Esophagus mucosa (tissue), 1 donor: ENCODE measurements at places on chromosomes 6 and 20. TPM values are rescaled to one million over a fixed set of nuclear protein-coding genes. Genes with fewer than 3 reads are reported as not detected.
A peak's percentile ranks its signal among the peaks of the same experiment; 100 is the strongest.

MYL9 gene
- 28.8 TPM for total RNA-seq

DNA sequence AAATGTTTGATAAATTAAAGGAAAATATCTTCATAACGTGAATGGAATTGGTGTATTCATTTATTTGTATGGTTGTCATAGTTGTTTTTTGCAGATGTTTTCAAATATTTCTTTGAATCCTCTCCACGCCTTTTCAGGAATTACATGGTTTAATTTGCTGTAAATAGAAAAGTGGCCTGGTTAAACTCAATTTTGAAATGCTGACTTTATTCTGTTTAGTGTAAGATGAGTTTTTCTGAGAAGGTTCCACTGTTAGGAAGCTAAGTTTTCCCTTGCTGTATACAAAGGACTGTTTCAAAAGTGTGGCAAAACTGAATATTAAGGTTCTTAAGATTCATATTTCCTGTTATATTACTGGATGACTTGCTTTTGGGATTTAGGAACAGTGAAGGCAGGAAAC, 503 bp upstream of the ZC2HC1B start:
- ATAC-seq = no peak

GRCh38 chr6:137871831-137872454, 4.9 kb downstream of the TNFAIP3 start:
- ATAC-seq = no peak

- ATAC-seq = no peak
Measured at GRCh38 chr20:49699200-49699992, 14.3 kb downstream of the B4GALT5 start.

NKX2-4 gene
- not detected for total RNA-seq

- ATAC-seq = no peak
Measured at GRCh38 chr6:157806856-157807215, 16.2 kb upstream of the SNX9 start.

- peak; percentile 70 for ATAC-seq
Measured at GRCh38 chr20:44572551-44573500, 9.6 kb upstream of the PKIG start.

PHACTR1 gene
- total RNA-seq = 1.6 TPM

DNA sequence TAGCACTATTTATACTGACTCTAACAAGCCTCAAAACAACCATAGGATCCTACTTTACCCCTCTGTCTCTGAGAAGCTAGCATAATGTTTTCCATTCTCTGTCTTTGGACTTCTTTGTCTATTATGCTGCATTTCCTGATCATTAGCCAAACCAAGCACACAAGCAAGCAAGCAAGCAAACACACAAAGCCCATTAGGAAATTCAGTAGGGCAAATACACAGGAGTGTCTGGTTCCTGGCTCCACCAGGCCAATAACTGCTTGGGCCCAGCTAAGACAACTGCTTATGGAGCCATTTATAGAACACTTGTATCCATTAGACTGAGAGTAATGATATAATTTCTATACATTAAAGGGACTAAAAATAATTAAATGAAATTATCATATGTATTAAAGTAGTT, 952.9 kb upstream of the EPHA7 start:
- ATAC-seq = no peak

COL9A3 gene
- total RNA-seq = 1.5 TPM
